ENCODE measurements at places on chromosomes 1 and 21.

- DNase-seq, result no peak
These were observed 14.1 kb downstream of the SLC19A1 start for GRCh38 chr21:45528028-45528705.

- DNase-seq, result no peak
These were observed 67.6 kb downstream of the USP24 start for GRCh38 chr1:55147524-55147923.

GRCh38 chr1:30695439-30695841, 27.9 kb downstream of the MATN1 start:
- DNase-seq, result no peak

GRCh38 chr1:37448691-37449417, 25.5 kb upstream of the ZC3H12A start:
- DNase-seq, result no peak

DNA sequence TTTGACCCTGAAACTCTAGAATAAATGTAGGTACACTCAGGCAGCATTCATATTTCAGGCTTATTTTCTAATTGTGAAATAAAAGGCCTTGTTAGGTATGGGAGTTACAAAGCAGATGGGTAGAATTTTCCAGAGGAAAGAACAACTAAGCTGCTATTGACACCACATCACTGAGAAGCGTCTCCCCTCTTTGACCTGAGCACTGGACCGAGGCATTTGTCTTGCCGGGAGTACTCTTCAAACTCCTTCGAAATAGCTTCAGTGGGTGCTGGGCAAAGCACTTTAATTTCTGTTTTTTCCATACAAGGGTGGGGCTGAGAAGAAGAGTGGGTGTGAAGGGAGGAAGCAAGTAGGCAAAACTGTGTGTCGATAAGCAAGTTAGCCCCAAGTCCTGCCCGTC, 36.4 kb downstream of the ABCA4 start:
- DNase-seq, result no peak

- DNase-seq, result no peak
These were observed 8.4 kb downstream of the C1orf226 start for GRCh38 chr1:162389971-162390370.

DNA sequence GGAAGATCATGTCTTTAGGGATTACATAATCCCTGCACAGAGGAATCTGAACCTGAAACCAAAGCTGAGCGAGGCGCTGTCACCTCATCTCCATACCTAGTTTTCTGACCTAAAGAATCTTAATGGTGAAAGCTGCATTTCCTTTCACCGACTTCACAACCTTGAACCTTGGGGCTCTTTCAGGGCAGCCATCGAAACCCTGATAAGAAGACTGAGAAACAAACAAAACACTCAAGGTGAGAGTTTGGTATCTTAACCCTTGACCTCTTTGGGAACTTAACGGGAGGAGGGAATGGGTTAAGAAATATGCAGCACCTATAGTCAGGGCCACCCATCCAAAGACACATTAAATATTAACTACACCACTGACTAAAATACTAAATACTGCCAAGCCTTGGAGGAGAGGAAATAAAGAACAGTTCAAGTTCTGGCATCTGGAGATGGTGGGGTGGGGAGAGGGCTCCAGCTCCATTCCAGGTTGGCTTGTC, 2.0 kb downstream of the C1orf116 start:
- DNase-seq, result no peak

DNA sequence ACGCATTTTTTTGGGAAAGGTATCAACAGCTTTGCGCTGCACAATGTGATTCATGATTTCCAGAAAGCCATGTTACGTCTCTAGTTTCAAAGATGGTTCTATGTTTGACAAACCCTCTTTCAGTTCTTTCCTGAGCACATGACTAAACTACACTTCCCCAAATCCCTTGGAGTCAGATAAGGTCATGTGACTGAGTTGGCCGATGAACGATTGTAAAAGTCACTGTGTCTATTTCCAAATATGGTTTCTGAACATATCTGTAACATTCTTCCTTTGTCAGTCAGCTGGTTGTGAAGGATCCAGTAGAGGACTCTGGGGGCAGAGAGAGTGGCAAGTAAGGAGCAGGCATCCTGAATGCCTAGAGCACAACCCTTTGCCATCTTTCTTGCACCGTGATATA, 35.4 kb downstream of the TMPRSS15 start:
- DNase-seq, result no peak

- DNase-seq, result no peak
These were observed 39.1 kb downstream of the MRPS6 start for GRCh38 chr21:34112316-34113033.

DNA sequence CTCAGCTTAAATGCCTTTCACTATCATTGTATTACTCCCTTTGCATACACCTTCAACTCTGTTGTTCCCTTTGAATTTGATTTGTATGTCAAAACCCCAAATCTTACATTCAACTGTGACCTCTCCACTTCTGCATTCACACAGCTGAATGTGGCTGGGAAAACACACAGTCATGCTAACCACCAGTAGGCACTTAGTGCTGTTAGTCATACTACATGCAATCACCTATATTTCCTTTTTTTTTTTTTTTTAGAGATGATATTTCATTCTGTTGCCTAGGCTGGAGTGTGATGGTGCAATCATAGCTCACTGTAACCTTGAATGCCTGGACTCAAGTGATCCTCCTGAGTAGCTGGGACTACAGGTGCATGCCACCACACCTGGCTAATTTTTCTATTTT, 16.2 kb downstream of the BTBD8 start:
- DNase-seq, result no peak

GRCh38 chr1:110582378-110582777, 23.8 kb downstream of the KCNA2 start:
- DNase-seq, result no peak

DNA sequence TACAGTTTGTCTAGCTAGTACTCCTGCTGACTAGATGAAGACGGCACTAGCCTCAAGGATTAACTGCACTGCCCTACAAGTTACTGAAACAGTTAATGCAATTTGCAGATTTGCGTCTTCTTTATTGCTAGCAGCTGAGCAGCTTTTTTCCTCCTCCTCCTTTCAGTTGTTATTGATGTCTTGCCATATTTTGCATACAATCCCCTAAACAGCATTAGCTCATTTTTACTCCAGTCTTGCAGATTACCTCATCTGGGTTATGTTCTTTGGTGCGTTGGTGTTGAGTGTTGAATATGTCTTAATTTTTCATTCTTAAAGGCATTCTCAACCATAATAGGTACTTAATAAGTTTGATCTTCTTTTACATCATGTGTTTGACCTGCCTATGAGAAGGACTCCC, 363.4 kb upstream of the LYPLAL1 start:
- DNase-seq, result no peak

DNA sequence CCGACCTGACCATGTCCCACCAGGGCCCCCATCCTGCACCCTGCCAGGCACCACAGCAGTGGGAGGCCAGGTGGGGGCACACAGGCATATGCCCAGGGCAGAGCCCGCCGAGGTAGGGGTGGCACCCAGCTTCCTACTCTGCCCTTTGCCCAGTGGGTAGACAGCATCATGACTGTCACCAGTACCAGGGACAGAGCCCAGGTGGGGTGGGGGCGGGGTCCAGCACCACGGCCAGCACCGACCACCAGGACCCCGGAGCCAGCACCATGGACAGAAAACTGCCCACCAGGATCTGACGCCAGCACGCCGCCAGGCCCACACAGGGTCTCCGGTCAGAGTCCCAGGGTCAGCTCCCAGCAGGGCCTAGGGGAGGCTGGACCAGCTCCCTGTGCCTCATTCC, 3.8 kb downstream of the TAS1R3 start:
- no peak for DNase-seq

GRCh38 chr1:80779275-80779674, 1021.5 kb upstream of the ADGRL2 start:
- no peak for DNase-seq

DNA sequence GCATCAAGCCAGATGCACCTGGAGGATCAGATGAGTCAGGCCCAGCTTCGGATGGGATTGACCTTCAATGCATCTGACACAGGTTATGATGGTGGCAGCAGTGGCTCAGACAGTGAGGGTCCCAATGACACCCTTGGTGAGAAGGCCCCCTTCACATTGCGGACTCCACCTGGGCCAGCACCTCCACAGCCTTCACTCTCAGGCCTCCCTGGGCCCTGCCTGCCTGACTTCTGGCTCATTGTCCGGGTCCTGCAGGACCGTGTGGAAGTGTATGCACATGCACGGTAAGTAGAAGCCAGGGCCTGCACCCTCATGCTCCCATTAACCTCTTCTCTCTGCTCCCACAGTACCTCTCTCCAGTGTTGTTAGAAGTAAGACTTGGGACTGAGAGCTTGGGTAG, 20.8 kb downstream of the HYI start:
- DNase-seq, result no peak

- no peak for DNase-seq
These were observed 52.5 kb downstream of the DISP1 start for GRCh38 chr1:222867316-222867715.

DNA sequence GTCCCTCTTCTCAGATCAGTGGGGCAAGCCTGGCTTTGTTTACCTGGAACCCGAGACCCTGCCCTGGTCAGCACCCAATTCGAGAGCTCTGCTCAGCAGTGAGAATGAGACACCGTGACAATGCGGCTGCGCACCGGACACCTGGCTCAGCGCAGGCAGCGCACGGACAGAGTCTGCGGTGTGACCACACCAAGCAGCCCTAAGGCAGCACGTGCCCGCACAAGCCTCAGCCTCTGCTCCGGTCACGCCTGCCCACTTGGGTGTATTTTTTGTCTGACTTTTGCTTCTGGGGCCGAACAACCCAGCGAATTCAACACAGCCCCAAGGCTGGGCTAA, 4.7 kb downstream of the KRTAP10-8 start:
- no peak for DNase-seq

GRCh38 chr1:38721816-38722215, 137.8 kb downstream of the RRAGC start:
- DNase-seq, result no peak
